ENCODE measurements at places on chromosomes 4 and X.

DNA sequence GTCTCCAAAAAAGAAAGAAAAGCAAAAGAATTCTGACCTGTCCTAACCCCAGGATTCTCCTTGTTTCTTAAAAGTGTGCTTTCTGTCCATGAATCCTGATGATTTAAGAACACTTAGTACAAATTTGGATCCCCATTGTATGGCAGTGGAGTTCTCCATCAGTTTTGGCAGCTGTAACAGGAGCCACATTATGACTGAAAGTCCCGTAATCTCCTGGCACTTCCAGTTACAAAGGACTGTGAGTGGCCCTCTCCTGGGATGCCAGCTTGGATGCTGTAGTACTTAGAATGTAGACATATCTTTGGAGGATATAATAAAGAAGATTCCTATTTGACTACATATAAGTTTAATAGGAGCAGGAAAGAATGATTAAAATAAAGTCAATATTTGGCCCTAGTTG lies 20.6 kb downstream of the AP1AR start:
- no peak for DNase-seq

DNA sequence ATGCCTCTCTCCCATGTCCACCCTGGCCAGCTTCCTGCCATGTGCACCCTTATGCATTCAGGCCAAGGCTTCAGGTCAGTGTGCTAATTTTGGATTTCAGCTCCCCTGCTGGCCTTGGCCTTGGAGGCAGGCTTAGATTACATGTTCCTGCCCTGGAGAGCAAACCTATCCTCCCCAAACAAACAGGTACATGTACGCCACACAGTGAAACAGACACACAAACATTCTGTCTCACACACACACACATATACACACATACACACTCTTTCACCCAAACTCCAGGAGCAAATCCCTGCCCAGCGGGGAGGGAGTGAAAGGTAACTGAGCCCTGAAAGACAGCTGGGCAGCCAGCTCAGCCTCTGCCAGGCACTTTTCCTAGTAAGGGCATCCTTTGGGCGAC lies 62.7 kb upstream of the ARHGAP36 start:
- no peak for DNase-seq

GRCh38 chr4:102616636-102617035 lies 115.5 kb downstream of the NFKB1 start:
- DNase-seq = no peak

DNA sequence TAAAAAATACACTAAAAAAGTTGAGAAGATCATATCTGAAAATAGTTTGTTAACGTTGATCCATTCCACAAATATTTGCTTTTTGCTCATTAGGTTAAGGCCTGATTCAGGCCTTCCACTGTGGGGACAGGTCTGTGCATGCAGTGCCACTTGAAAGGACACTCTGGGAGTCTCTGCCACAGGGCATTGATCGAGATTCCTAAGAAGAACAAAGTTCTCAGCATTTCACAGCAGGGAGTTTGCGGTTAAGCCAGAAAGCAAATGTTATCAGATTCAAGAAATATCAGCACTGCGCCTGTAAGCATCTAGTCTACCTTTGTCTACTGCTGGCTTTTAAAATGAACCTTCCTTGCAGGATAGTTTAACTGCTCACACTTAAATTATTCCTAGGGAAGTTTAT lies 62.2 kb upstream of the TNIP3 start:
- no peak for DNase-seq
